ENCODE measurements at places on chromosomes 6 and 20.

- no peak for DNase-seq
These were observed 920.4 kb upstream of the GJE1 start for GRCh38 chr6:141212296-141212695.

GRCh38 chr20:37244572-37244957 is 17.0 kb downstream of the GHRH start:
- no peak for DNase-seq

DNA sequence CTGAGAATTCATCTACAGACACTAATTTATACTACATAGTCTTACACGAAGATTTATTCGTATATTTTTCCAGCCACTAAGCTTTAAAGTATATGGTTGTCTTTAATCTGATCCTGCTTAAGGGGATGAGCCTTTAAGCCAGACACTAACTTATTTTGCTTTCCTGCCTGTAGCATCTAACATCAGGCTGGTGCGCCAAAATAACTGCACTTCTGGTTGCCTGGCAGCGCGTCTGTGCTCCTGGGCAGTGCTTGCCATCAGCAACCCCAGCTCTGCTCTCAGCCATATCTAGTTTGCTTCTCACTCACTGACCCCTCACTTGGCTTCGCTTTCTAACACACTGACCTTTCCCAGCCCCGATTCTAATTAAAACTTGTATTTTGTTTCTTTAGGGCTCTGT is 21.8 kb downstream of the HMGCLL1 start:
- no peak for DNase-seq

DNA sequence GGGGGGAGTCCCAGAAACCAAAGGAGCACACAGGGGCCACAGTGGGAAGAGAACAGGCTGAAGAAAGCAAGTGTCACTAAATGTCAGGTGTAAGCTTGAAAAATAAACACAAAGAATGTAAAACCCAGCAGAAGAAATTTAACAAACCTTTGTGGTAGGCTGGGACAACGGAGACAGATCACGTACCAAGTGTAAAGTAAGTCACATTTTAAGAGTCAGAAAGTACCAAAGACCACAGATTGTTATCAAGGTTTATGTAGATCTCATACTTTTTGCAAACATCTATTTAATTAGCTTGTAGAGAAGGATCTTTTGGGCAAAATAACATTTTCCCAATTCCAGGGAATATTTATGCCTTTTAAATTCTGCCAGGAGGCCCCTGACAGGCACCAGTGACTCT is 1.6 kb downstream of the CLIC5 start:
- DNase-seq: no peak

Measured in BJ (cell line).